ENCODE measurements at places on chromosomes 6 and 20. TPM values are rescaled to one million over a fixed set of nuclear protein-coding genes. Genes with fewer than 3 reads are reported as not detected.

DNA sequence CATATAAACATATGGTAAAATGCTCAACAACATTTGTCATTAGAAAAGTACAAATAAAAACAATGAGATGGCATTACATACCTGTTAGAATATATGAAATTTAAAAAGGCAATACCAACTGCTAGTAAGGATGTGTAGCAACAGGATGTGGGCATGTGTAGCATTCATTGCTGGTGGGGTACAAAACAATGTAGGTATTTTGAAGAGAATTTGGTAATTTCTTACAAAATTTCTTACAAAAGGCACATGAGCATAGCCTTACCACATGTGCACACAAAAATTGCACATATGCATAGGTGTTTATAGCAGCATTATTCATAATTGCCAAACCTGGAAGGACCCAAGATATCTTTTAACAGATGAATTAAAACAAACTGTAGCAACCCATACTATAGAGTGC is 1355.1 kb upstream of the CITED2 start:
- DNase-seq: no peak
- H3K36me3 ChIP-seq: peaks cover 3% of the 10 kb centered on the region
- H3K27me3 ChIP-seq: no peaks in the 10 kb centered on the region
- H3K27ac ChIP-seq: no peak overlapping the region

GRCh38 chr6:124226396-124226795 is 422.7 kb downstream of the NKAIN2 start:
- peaks cover 5% of the 10 kb centered on the region for H3K36me3 ChIP-seq
- no peak for DNase-seq
- peaks cover 71% of the 10 kb centered on the region for H3K4me1 ChIP-seq
- peak overlapping the region; percentile 95 for H3K27ac ChIP-seq
- H3K4me3 ChIP-seq: peak overlapping the region; percentile 30

GRCh38 chr20:50983321-50983720 is 24.7 kb downstream of the MOCS3 start:
- DNase-seq: no peak
- no peaks in the 10 kb centered on the region for H3K36me3 ChIP-seq
- peak overlapping the region; percentile 1 for H3K27ac ChIP-seq

Gene CNKSR3
- total RNA-seq: 11.5 TPM

- H3K36me3 ChIP-seq: no peaks in the 10 kb centered on the region
- H3K4me3 ChIP-seq: peak overlapping the region; percentile 54
- H3K4me1 ChIP-seq: peaks cover 18% of the 10 kb centered on the region
- no peak overlapping the region for H3K27ac ChIP-seq
- no peak for DNase-seq
Observed at GRCh38 chr20:43655937-43656336, 11.0 kb upstream of the MYBL2 start.

DNA sequence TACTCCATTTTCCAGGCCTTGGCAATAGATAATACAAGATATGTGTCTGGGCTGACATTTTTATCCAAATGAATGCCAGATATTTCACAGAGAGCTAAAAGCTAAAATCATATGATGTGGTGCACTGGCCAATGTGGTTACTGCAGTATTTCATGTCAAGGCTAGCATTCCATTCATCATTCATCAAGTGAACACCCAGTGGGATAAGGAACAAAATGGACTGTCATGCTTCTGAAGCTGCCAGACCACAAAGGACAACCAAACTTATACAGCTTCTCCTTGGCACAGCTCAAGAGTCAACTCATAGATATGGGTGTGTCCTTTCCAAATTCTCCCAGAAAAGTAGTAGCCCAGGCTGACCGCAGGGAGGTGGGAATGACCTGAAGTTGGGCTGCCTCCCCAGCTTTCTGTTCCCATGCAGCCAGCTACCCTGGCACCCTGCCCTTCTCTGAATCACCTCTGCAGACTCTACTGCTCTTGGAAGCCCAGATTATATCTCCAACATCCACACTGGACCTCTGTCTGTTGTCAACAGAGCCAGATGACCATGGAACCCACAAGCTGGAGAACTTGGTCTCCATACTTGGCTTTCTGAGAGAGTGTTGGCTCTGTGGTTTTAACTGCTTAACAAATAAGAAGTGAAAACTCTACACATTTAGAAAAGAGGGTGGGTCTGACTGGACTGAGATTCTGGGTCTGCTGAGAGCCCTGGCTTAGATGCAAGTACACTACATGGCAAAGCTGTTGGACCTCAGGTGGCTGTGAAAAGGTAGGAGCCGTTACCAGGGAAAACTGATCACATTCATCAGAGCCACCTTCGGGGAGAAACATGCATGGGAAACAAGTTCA is 122.8 kb downstream of the ALDH8A1 start:
- peak overlapping the region; percentile 85 for H3K27ac ChIP-seq
- H3K27me3 ChIP-seq: no peaks in the 10 kb centered on the region
- H3K4me1 ChIP-seq: peaks cover 38% of the 10 kb centered on the region
- peaks cover 2% of the 10 kb centered on the region for H3K36me3 ChIP-seq
- DNase-seq: no peak

GRCh38 chr6:12327391-12327790 is 37.2 kb downstream of the EDN1 start:
- H3K36me3 ChIP-seq: no peaks in the 10 kb centered on the region
- no peak for DNase-seq

DNA sequence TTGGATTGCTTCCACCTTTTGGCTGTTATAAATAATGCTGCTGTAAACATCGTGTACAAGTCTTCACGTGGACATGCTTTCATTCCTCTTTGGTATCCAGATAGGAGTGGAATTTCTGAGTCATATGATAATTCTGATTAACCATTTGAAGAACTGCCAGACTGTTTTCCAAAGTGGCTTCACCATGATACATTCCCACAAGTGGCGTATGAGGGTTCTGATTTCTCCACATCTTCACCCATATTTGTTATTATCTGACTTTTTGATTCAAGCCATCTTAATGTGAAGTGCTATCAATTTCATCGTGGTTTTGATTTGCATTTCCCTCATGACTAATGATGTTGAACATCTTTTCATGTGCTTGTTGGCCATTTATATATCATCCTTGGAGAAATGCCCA is 2.9 kb upstream of the SNRPB start:
- H3K27ac ChIP-seq: no peak overlapping the region
- DNase-seq: no peak
- H3K4me3 ChIP-seq: no peak overlapping the region
- H3K36me3 ChIP-seq: peaks cover 7% of the 10 kb centered on the region
- H3K4me1 ChIP-seq: peaks cover 19% of the 10 kb centered on the region

GRCh38 chr6:2184700-2185455 is 60.5 kb downstream of the GMDS start:
- H3K27me3 ChIP-seq: no peaks in the 10 kb centered on the region
- H3K4me1 ChIP-seq: peaks cover 30% of the 10 kb centered on the region
- DNase-seq: no peak
- no peak overlapping the region for H3K27ac ChIP-seq
- no peak overlapping the region for H3K4me3 ChIP-seq
- H3K36me3 ChIP-seq: no peaks in the 10 kb centered on the region

DNA sequence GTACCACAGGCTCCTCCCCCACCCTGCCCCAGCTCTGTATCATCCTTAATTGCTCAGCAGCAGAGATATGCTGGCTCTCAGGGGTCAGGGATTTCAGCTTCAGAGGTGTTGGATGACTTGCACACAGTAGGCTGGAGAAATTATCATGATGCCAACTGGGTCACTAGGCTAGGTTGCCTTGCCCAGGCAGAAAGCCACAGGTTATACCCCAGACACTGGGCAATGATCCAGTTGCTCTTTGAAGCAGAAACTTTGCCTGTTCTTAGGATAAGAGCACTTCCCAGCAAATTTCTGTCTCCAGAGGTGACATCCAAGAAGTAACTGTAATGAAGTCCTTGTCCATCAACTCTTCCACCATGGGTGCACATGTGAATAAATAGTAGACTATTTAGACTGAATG is 38.3 kb upstream of the SCML4 start:
- H3K4me1 ChIP-seq: peaks cover 6% of the 10 kb centered on the region
- H3K36me3 ChIP-seq: peaks cover 5% of the 10 kb centered on the region
- no peak overlapping the region for H3K27ac ChIP-seq
- H3K27me3 ChIP-seq: no peaks in the 10 kb centered on the region
- H3K4me3 ChIP-seq: no peak overlapping the region

GRCh38 chr6:28580475-28580874 is 54.8 kb downstream of the GPX5 start:
- no peak for DNase-seq
- H3K4me1 ChIP-seq: peaks cover 8% of the 10 kb centered on the region
- H3K36me3 ChIP-seq: peaks cover 10% of the 10 kb centered on the region
- H3K27ac ChIP-seq: no peak overlapping the region

DNA sequence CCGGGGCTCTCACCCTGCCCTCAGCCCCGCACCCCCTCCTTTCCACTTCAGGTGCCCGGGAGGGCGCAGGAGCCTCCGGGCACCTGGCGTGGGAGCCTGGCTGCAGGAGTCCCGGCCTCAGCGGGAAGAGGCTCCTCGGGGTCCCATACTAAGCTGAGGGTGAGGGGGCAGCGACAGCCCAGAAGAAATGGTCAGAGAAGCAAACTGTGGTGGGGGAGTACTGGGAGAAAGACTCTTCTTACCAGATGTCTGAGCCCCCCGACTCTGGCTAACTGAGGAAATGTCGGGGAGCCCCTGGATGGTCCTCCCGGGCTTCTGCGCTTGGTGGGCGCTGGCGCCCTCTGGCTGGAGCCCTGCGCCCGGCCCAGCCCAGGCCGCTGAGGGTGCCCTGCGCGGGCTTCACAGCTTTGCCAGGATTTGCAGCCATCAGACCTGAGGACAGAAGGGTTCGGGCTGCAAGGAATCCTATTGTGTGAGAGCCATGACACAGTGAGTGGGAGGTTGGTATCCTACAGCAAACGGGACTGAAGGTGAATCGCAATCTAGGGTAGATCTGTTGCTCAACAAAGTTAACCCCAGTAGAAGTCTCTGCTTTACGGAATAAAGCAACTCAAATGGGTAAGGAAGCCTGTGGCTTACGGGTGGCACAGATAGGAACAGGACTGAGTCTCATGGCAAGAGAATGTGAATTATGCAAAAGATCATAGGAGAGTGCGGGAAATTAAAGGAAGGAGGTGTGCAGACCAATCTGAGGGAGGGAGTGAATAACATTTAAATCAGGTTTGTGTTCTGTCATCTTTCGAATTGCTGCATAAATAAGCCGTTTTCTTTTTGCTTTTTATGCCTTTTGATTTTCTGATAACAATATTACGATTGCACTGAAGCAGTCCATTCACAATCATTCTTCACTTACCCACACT is 639 bp upstream of the RCAN2 start:
- H3K4me3 ChIP-seq: peak overlapping the region; percentile 71
- H3K4me1 ChIP-seq: peaks cover 19% of the 10 kb centered on the region
- peaks cover 15% of the 10 kb centered on the region for H3K27me3 ChIP-seq
- DNase-seq: no peak
- H3K36me3 ChIP-seq: no peaks in the 10 kb centered on the region

DNA sequence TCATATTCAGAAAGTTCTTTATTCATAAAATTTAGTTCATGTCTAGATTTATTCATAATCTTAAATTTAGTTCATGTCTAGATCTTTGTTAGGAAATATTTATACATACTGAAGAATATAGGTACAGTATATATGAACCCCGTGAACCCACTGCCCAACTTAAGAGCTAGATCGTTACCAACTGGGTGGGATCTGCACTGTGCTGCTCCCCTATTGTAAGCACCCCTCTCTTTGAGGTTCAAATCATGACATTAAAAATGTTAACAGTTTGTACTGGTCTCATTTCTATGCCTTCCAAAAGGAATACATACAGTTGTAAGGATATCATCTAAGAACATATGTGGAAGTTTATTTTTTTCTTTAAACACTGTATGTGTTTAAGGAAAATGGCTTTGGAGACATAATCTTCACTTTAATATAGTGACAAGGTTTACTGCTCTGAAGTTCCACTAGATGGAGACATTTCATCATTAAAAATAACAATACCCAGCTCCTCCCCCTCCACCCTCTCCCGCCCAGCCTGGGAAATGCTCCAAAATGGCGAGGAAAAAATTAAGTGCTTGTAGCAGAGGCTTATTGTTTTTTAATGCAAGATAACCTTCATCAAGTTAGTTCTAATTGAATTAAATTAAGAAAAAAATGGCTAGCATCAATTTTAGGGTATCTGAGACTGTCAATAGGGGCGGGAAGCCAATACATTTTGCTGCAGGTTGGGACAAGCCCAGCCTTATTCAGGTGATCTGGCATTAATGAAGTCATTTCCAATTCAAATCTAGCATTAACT is 104.1 kb upstream of the TRAF3IP2 start:
- H3K4me1 ChIP-seq: peaks cover 31% of the 10 kb centered on the region
- no peaks in the 10 kb centered on the region for H3K27me3 ChIP-seq
- no peak for DNase-seq
- peaks cover 5% of the 10 kb centered on the region for H3K36me3 ChIP-seq
- H3K27ac ChIP-seq: peak overlapping the region; percentile 49

GRCh38 chr6:29399525-29399924 is 4.1 kb downstream of the OR12D2 start:
- H3K4me3 ChIP-seq: no peak overlapping the region
- H3K27me3 ChIP-seq: peaks cover 29% of the 10 kb centered on the region
- no peaks in the 10 kb centered on the region for H3K36me3 ChIP-seq
- H3K4me1 ChIP-seq: no peaks in the 10 kb centered on the region

GRCh38 chr6:6661684-6662083 is 73.2 kb downstream of the LY86 start:
- no peak overlapping the region for H3K27ac ChIP-seq
- peaks cover 9% of the 10 kb centered on the region for H3K27me3 ChIP-seq
- H3K36me3 ChIP-seq: no peaks in the 10 kb centered on the region
- DNase-seq: no peak
- no peak overlapping the region for H3K4me3 ChIP-seq
